GM12892 (cell line): ENCODE measurements at places on chromosomes 12 and 14.

GRCh38 chr12:21221778-21222177 lies 90.8 kb downstream of the SLCO1B1 start:
- DNase-seq: no peak

- DNase-seq: no peak
Observed at GRCh38 chr12:78457938-78458337, 406.6 kb upstream of the SYT1 start.

DNA sequence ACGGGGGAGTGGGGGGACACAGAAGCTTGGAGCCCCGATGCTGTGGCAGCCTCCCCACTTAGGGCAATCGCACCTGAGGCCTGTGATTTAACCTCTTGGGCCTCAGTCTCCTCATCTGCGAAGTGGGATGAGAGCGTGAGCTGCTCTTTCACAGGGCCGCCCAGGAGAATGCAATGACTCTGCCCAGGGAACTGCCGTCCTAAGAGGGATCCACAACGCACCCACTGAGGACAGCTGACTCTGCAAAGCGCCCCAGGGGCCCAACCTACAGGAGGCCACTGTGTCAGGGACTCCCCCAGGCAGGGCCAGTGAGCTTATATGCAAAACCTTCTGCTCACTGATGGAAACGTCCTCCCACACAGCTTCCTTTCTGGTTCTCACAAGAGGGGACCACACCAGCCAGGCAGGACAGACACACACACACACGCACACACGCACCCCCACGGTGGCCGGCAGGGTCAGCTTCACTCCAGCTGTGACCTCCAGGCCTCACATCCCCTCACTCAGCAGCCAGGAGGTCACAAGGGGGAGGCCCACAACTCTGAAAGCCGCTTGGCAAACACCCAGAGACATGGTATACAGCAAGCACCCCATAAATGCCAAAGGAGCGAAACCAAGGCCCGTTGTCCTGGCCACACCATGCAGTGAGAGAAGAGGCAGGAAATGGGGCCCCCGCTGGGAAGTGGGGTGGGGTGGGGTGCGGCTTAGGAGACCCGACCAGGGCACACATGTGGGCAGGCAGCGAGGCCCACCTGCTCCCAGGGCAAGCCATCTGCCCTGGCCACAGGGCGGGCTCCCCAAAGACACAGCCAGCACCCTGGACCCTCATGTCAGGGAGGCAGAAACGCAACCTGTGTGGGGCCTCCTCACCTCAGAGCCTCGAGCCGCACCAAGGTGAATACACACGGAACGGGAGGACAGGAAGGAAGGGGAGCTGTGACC lies 73.3 kb downstream of the NCOR2 start:
- DNase-seq: peak; percentile 97

- no peak for DNase-seq
Observed at GRCh38 chr14:33790996-33791395, 159.9 kb downstream of the EGLN3 start.

DNA sequence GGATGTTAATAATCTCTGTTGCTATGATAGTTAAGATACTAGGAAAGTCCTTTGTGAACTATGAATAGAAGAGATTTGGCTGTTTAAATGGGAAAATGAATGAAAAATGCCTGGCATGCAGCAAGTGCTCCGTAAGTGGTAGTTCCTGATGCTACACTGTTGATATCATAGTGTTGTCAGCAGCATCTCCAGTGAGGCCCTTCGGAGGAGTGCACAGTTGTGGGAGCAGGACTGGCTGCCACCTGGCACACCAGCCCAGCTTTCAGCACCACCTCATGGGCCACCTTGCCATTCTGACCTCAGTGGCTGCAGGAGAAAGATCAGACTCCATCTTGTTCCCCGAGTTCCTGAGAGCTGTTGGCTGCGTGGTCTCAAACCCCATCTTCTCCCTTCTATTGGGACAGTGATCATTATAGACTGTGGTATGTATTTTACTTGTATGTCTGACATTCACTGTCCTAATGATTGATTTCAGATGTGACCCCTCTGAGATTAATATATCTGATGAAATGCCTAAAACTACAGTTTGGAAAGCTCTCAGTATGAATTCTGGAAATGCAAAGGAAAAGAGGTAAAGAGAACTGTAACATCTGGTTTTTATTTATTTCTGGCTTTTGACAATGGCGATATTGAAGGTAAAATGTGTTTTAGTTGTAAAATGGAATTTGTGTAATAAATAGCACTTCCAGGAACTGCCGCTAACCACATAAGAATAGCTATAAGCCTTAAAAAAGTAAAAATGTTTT lies 80.9 kb downstream of the SLC4A8 start:
- no peak for DNase-seq

GRCh38 chr12:120381752-120382419 lies 12.9 kb upstream of the MSI1 start:
- DNase-seq: no peak
